CD4-positive, alpha-beta T cell treated with Interleukin-1 beta for 1 hour (primary cell): ENCODE measurements at places on chromosomes 11 and 22.

- DNase-seq = no peak
Measured at GRCh38 chr11:8723711-8724110, 41.1 kb downstream of the RPL27A start.

DNA sequence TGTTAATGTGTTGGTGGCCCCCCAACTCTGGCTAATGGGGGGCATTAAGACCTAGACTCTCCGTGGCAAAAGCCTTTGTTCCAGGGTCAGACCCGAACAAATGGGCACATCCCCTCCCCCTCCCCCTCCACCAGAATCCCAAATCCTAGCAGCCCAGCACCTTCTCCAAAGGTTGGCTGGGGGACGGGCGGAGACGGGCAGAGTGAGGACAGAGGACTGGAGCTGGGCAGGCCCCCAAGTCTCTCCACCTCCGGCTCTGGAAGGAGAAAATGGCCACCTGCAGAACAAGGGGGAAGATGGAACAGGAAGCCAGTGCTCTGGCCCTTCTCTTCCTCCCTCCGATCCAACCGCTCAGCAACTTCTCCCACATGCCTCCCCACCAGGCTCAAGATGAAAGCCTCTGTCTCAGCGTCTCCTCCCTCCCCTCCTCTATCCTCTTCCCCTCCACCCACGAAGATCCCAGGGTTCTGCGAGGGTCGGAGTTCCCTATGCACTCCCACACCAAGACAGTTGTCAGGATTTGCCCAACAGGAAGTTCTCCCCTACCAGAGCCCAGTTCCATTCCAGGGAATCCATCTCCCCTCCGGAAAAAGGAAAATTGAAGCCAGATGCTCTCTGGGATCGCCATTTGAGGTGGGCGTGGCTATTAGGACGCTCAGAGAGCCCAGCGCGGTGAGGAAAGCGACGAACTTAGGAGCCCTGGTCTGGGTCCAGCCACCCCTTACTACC, 20.1 kb downstream of the ADA2 start:
- DNase-seq = no peak

GRCh38 chr11:27904358-27905055, 203.4 kb downstream of the KIF18A start:
- no peak for DNase-seq

DNA sequence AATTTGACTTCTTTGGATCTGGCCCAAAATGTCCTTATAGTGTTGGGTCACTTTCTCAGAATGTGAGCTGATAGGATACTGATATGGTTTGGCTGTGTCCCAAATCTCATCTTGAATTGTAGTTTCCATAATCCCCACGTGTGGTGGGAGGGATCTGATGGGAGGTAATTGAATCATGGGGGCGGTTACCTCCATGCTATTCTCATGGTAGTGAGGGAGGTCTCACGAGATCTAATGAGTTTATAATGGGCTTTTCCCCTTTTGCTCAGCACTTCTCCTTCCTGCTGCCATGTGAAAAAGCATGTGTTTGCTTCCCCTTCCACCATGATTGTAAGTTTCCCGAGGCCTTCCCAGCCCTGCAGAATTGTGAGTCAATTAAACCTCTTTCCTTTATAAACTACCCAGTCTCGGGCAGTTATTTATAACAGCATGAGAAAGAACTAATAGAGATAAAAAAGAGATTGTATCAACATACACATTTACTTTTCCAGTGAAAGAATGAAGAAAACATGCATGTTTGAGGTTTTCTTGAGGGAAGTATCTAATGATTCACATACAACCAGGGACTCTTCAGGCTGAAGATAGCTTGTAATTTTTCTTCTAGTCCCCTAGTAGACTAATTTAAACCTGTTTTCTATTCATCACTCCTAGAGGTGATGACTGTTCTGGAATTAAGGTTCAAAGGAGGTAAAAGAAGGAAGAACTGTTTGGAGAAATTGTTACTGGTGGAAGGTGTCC, 17.3 kb upstream of the CSTF3 start:
- no peak for DNase-seq

GRCh38 chr11:122910775-122911174, 28.2 kb downstream of the JHY start:
- no peak for DNase-seq

GRCh38 chr11:106463796-106464201, 386.3 kb downstream of the AASDHPPT start:
- DNase-seq = no peak

GRCh38 chr11:135017296-135017695, 605.3 kb upstream of the B3GAT1 start:
- no peak for DNase-seq

- DNase-seq = no peak
Measured at GRCh38 chr11:61828379-61828628, 204 bp downstream of the FADS2 start.

- no peak for DNase-seq
Measured at GRCh38 chr11:1091332-1092083, 16.8 kb downstream of the MUC2 start.

- DNase-seq = no peak
Measured at GRCh38 chr11:60124802-60125432, 36.5 kb downstream of the MS4A2 start.

- no peak for DNase-seq
Measured at GRCh38 chr11:8068605-8069221, 12.3 kb upstream of the TUB start.

DNA sequence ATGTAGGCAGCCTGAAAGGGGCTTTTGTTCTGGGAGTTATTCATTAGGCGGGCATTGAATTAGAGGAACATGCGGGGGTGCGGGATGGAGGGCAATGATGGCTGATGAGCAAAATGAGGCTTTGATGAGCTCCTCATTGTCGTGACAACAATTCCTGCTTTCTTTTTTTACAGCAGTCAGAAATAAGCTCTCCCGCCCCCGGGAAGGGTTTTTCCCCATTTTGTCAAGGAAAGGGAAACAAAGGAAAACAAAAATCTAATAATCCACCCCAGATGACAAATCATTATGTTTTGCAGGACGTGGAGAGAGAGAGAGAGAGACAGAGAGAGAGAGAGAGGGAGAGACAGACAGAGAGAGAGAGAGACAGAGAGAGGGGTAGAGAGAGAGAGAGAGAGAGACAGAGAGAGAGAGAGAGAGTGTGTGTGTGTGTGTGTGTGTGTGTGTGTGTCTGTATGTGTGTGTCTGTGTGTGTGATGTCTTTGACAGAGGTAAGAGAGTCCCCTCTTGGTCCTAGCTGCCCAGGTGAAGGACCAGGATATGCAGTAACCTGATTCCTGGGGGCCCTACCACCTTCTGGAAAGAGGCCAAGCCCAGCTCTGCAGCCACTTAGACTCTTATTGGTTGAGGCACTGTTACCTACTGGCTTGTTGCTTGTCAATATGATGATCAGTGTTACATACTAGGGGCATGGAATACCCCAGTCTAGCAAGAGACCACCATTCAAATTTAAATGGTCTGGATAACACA, 46.7 kb upstream of the PARVA start:
- no peak for DNase-seq

DNA sequence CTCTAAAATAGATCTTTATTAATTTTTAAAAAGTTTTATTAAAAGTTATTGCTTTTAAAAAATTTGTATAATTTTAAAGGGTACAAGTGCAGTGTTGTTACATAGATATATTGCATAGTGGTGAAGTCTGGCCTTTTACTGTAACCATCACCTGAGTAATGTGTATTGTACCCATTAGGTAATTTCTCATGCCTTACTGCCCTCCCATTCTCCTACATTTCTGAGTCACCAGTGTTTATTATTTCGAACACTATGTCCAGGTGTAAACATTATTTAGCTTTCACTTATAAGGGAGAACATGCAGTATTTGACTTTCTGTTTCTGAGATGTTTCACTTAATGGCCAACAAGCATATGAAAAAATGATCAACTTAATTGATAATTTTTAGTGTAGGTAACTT, 2.3 kb downstream of the OR51G1 start:
- no peak for DNase-seq

- no peak for DNase-seq
Measured at GRCh38 chr11:66448523-66448922, 9.9 kb upstream of the MRPL11 start.

- DNase-seq = no peak
Measured at GRCh38 chr11:69039501-69039900, 9.2 kb upstream of the TPCN2 start.

DNA sequence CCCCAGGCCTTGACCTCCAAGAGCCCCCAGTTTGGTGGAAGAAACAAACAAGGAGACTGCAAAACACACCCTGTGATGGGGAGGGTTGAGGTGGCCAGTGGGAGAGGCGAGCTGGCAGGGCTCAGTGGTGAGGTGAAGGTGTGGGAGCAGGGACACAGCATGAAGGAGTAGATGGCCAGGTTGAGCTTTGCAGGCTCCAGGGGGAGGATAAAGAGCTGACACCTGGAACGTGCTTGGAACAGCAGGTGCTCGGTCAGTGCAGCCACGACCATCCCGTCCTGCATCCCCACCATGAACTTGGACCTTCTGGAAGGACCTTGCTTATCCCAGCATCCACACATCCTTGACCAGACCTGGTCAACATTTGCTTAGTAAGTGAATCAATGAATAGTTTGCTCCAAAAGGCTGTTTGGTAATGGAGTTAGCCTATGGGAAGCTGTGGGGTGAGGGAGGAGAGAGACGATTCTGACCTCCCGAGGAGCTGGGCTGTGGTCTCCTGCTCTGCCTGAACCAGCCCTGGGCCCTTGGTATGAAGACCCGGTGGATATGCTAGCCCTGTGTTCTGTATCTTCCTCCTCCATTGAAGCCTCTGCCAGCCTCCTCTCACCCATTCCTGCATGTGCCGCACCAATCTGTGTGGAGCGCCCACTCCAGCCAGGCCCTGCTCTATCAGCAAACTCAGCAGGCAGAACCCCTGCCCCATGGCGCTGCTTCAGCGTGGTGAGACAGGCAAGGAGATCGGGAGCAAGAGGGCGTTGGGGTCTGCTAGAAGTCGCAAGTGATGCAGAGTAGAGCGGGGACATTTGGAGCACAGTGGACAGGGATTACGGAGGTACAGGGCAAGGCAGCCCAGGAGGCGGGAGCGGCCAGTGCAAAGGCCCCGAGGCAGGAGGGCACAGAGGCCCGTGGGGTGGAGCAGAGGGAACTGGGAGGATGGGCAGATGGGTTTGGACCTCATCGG, 9.9 kb downstream of the LINC01488 start:
- DNase-seq = no peak

GRCh38 chr11:3123305-3123704, 41.8 kb downstream of the OSBPL5 start:
- DNase-seq = no peak

DNA sequence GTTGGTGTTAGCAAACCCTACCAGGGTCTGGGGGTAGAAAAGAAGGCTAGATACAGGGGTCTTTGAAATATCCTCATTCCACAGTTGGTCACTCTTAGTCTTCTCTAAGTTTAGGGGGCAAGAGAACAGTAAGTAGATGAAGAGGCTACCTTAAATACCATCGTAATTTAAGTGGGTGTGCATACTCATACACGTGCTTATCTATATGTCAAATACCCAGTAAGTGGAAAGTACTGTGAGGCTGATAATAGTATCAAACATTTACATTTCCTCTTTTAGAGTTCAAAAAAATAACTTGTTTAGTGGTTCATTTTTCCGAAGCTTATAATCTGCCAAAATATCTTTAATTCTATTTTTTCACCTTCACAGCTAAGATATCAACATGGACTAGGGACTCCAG, 90.7 kb downstream of the WNT11 start:
- no peak for DNase-seq

DNA sequence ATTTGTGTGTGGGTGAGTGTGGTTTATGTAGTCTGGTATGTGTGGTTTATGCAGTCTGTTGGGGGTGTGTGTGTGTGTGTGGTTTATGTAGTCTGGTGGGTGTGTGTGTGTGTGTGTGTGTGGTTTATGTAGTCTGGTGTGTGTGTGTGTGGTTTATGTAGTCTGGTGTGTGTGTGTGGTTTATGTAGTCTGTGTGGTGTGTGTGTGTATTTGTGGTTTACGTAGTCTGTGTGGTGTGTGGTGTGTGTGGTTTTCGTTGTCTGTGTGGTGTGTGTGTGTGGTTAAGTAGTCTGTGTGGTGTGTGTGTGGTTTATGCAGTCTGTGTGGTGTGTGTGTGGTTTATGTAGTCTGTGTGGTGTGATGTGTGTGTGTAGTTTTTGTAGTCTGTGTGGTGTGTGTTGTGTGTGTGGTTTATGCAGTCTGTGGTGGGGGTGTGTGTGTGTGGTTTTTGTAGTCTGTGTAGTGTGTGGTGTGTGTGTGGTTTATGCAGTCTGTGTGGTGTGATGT, 26.2 kb upstream of the PARVG start:
- DNase-seq = peak; percentile 19

- DNase-seq = no peak
Measured at GRCh38 chr11:18704698-18705097, 6.1 kb downstream of the TMEM86A start.

GRCh38 chr11:20036626-20037335, 123.5 kb downstream of the DBX1 start:
- no peak for DNase-seq

- no peak for DNase-seq
Measured at GRCh38 chr11:110317516-110317932, 21.1 kb upstream of the RDX start.

GRCh38 chr11:35600331-35600838, 17.9 kb upstream of the FJX1 start:
- no peak for DNase-seq

GRCh38 chr11:3164552-3165151, 458 bp downstream of the OSBPL5 start:
- DNase-seq = no peak

DNA sequence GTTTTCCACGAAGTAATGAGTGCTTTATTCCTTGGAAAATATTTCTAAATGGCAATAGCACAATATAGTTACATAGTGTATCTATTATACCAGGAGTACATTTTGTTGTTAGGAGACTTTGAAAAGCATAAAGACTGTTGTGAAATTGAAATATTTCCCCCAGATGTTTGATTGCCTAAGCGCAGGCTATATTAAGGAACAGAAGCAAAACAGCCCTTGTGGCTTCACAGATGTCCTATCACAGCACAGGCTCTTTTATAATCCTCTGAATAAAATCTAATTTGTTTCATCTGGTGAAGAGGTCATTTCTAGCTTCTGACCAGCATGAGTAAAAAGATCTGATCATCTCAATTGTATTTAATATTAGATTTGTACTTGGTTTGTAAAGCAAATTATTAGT, 48.2 kb downstream of the BSX start:
- DNase-seq = no peak

GRCh38 chr22:20782596-20783299, 8.8 kb downstream of the SERPIND1 start:
- no peak for DNase-seq

DNA sequence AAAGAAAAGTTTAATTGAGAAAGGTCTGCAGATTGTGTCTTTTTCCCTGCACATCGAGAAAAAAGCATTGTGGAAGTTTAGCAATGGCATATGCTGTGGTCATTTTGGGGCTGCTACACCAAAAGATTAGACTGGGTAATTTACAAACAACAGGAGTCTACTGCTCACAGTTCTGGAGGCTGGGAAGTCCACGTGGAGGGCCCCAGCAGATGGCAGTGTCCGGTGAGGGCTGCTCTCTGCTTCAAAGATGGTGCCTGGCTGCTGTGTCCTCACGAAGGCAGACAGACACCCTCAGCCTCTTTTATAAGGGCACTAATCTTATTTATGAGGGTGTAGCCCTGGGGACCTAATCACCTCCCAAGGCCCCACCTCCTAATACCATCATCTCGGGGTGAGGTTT, 21.1 kb downstream of the PHF21B start:
- no peak for DNase-seq
